ENCODE measurements at places on chromosomes 13 and 19.

- no peak for DNase-seq
Observed at GRCh38 chr13:91123456-91124127, 223.9 kb upstream of the MIR17HG start.

DNA sequence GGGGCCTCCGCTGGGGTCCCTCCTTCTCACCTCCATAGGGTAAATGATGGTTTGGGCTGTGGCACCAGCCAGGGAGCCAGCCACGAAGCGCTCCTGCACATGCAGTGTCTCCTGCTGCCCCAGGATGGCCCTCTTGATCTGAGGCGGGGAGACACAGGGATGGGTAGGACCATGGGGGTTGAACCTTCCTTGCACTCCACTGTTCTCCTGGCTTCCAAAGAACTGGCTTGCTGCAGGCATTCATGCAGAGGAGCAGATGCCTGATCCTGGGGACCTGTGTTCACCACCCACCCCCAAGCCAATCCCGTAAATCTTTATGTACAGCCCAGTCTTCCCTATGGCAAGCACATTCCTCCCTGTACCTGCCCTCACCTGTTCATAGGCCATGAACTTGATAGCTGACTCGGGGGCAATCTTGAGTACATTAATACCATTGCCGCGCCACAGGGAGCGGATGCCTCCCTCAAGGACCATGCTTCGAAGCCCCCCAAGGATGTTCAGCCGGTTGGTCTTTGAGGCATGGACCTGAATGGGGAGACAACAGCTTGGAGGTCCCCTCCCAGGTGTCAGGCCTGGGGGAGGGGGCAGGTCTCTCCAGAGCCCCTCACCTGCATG is 5.5 kb downstream of the SLC25A23 start:
- no peak for DNase-seq

GRCh38 chr13:81048026-81048461 is 707.1 kb upstream of the SPRY2 start:
- DNase-seq, result no peak

DNA sequence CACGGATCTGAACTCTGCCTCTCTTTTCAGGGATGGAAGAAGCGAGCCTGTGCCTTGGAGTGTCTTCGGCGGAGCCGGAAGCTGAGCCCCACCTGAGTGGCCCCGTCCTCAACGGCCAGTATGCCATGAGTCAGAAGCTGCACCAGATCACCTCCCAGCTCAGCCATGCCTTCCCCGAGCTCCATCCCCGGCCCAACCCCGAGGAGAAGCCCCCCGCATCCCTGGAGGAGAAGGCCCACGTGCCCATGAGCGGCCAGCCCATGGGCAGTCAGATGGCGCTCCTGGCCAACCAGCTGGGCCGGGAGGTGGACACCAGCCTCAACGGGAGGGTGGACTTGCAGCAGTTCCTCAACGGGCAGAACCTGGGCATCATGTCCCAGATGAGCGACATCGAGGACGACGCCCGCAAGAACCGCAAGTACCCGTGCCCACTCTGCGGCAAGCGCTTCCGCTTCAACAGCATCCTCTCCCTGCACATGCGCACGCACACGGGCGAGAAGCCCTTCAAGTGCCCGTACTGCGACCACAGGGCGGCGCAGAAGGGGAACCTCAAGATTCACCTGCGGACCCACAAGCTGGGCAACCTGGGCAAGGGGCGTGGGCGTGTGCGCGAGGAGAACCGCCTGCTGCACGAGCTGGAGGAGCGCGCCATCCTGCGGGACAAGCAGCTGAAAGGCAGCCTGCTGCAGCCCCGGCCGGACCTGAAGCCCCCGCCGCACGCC is 71.5 kb downstream of the ZNF536 start:
- DNase-seq, result no peak

- DNase-seq, result peak; percentile 38
Observed at GRCh38 chr19:45508861-45509691, 1.8 kb downstream of the VASP start.

- no peak for DNase-seq
Observed at GRCh38 chr19:45527731-45528130, 20.5 kb downstream of the VASP start.

Data from RPMI8226 (cell line).